ENCODE measurements at places on chromosomes 11 and 22.

- DNase-seq: no peak
These were observed 22.7 kb downstream of the IFT27 start for GRCh38 chr22:36753120-36753802.

GRCh38 chr11:69280451-69280850 is 13.5 kb upstream of the MYEOV start:
- no peak for DNase-seq

DNA sequence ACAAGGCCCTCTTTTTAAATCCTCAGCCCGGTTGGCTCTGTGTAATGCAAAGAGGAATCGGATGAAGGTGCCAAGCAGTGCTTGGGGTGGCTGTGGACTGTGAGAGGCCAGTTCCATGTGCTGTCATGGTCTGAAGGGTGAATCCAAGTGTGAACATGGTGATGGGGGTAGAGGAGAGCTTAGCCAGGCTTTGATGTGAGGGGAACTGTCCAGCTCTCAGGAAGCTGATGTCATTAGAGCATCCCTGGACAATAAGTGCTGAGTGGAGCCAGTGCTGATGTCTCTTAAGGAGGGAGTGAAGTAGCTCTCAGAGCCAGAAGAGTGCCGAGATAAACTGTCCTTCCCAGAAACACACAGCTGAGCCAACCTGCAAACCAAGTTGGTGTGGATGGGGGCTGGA is 53.6 kb downstream of the NAV2 start:
- no peak for DNase-seq

DNA sequence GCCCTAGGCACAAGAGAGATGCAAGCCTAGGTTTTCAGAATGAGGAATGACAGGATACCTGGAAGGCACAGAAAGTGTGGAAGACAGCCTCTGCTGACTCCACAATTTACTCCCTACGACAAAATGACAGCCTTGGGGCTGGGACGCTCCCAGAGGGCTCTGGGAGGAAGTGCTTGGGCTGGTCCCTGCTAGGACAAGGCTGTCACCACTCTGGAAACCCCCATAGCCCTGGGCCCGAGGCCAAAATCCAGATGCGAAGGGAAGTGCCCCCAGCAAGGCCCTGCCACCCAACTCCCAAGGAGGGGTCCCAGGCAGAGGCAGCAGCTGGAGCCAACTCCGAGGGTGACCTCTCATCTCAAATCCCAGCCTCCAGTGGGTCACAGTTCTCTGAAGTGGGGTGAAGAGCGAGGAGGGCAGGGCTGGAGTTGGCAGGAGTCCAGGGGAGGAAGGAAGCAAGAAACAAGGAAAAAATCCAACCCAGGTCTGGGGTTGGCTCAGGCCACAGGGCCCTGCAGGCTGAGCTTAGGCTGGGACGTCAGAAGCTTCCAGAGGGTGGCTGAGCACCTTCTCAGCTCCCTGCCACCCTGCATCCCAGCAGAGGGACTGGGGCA is 6.3 kb upstream of the CDC42EP2 start:
- no peak for DNase-seq

GRCh38 chr22:37535159-37535558 is 15.9 kb upstream of the CARD10 start:
- DNase-seq: no peak

GRCh38 chr11:18294862-18295261 is 27.1 kb downstream of the HPS5 start:
- DNase-seq: no peak
